ENCODE measurements at places on chromosomes 2 and 18.

DNA sequence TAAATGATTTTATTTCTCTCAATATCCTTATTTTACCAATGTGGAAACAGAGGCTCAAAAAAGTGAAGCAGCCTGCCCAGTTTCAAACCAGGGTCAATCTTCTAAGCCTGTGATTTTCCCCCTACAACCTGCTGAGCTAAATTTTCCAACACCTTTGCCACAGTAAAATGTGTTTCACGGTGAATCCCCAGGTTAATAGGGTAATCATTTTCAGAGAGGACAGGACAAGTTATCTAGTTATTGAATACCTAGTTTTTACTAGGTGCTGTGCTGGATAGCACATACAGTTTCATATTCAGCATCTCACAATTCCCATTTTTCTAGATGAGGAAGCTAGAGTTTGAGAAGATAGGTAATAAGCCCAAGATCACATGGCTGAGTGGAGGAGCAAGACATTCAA lies 236.6 kb downstream of the PTH2R start:
- DNase-seq = no peak

GRCh38 chr2:157192445-157193423 lies 64.8 kb upstream of the GALNT5 start:
- no peak for DNase-seq

DNA sequence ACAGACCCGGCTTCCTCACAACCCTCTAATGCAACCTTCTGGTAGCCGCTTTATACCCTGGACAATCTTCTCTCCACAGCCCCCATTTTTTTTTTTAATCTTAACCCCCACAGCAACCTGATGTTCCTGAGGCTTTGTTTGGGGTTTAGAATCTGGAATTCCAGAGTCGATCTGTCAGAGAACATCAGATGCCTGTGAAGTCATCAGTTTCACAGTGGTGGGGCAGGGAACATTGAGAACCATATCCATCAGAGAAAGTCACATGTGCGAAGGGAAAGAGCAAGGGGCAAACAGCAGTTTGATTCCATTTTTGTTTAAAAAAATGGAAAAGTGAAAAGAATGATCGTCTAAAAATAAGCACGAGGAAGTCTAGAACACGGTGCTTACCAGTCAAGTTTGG lies 20.6 kb downstream of the NPAS2 start:
- DNase-seq = no peak

DNA sequence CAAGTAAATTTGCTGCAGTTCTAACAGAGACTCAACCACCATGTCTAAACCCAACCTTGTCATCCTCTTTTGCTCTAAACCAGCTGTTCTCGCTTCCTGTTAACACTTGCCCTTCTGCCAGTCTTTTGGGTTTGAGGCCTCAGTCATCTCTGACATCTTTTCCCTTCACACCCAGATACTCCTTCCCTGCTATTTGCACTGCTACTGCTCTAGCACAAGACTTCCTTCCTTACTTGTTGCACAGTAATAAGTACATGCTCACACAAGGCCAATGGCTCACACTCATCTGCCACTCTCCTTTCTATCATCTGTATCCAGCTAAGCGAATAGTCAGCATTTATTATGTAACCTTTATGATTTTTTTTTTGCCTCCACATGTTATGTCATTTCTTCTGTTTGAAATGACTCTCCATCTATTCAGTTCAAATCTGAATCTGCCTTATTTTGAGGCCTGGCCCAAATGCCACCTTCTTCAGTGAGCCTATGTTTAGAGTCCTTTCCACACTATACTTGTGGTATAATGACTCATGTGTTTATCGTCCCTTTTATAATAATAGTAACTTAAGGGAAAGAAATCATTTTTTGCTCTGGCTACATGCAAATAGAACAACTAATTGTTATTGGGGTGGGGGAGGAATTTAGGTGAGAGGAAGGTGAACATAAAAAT lies 22.5 kb upstream of the CDKL4 start:
- DNase-seq = no peak

- no peak for DNase-seq
Measured at GRCh38 chr2:221915926-221916325, 343.8 kb upstream of the EPHA4 start.

GRCh38 chr2:228167290-228167689 lies 14.2 kb downstream of the SPHKAP start:
- no peak for DNase-seq

DNA sequence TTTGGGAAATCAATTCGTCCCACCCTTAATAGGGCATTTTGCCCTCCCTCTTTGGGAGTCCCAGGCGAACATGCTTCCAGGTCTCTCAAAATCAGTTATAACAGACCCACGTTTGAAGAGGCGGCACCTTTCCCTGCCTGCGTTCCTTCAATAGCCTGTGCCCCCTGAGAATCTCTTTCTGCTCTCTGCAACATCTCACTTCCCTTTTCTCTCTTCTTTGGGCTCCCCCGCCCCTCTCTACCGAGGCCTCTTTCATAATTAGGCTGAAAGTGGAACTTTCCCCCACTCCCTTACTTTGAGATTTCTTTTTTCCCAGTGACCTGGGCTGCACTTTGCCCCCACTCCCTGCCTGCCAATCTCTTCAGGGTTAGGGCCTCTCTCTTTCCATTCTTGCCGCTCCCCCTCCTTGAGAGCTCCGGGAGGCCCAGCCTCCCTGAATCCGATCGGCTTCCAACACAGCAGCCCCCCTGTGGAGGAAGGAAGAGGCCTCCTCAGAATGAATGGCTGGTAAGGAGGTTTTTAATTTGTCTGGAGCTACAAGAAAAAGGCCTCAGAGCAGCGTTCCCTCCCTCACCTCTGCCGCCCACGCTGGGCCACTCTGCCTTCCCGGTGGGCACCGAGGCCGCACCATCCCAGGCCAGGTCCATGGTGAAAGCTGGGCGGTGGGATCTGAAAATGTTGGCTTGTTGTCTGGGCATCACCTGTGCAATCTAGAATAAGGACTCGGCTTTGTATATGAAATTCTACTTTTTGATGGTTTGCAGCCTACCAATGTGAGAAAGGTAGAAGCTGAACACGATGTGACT lies 162.6 kb upstream of the SIX3 start:
- no peak for DNase-seq

DNA sequence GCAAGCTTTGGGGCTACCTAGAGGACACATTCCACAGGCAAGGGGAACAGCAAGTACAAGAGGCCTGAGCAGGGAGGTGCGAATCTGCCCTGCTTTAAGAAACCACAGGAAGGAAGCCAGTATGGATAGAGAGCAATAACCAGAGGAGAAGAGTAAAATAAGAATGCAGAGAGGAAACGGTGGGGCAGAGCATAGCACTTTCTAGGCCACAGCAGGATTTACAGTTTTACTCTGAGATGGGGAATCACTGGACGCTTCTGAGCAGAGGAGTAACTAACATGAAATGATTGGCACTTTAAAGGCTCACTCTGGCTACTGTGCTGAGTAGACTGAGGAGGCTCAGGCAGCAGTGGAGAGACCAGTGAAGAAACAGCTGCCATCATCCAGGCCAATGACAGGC lies 23.8 kb downstream of the AAK1 start:
- no peak for DNase-seq

DNA sequence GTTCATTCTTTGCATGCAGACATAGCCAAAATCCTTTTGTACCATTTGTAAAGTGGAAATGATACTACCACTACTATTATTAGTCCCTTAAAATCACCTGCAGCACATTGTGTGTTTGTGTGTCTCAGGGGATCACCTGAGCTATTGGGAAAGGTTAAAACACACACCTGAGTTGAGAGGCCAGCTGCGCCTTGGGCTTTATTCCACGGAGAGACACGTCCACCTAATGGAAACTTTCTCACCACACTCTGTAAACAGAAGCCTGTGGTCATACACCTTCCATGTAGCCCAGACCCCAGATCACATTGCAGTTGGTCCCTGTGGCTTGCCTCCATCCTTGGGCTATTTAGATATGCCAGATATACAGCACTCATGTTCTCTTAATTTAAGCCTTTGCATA lies 81.8 kb upstream of the SH3BP4 start:
- no peak for DNase-seq

GRCh38 chr18:26863122-26863879 lies 2.2 kb downstream of the AQP4 start:
- DNase-seq = peak; percentile 76

GRCh38 chr2:132519566-132519965 lies 103.0 kb downstream of the GPR39 start:
- DNase-seq = no peak

- DNase-seq = no peak
Measured at GRCh38 chr18:36073676-36074075, 6.3 kb upstream of the RPRD1A start.

- no peak for DNase-seq
Measured at GRCh38 chr2:108978709-108979111, 10.3 kb downstream of the EDAR start.

- DNase-seq = no peak
Measured at GRCh38 chr2:94622113-94622618, 249.1 kb upstream of the TEKT4 start.

- DNase-seq = no peak
Measured at GRCh38 chr2:239519089-239519920, 118.5 kb upstream of the HDAC4 start.

DNA sequence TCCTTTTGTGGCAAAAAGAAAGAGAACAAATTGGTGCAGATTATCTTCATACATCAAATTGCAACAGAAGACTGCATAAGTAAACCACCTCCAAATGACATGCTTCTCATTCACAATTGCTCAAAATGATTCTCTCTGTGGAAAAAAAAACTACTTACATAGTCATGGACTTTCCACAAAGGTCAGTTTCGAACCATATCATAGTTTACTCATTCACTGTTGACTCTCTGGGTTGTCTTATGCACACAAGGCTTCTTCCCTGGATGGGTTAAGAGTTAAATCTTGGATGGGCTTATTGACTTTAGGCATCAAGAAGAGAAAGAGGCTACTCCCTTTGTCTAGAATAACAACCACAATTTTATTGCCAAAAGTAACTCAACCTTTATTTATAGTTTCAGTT lies 91.3 kb upstream of the RAB27B start:
- DNase-seq = no peak

GRCh38 chr2:25411281-25411680 lies 69.6 kb upstream of the DNMT3A start:
- DNase-seq = no peak

Measured in putamen (tissue), 1 donor.